Bronchial smooth muscle cell (primary cell): ENCODE measurements at places on chromosomes 12 and 14. TPM values are rescaled to one million over a fixed set of nuclear protein-coding genes. Genes with fewer than 3 reads are reported as not detected.

The SERPINA12 gene
- not detected in 2 replicates for total RNA-seq

The KRT82 gene
- total RNA-seq: not detected in 2 replicates

The PMCH gene
- total RNA-seq: 0.16 TPM in 1 of 2 replicates, not detected in the other

The ADAM21 gene
- total RNA-seq: 0.32 and 0.77 TPM in 2 replicates

The PUS1 gene
- 4.4 and 7.4 TPM in 2 replicates for total RNA-seq

The NUAK1 gene
- total RNA-seq: 1.9 and 2.2 TPM in 2 replicates

The PPP4R4 gene
- 0.34 and 1.9 TPM in 2 replicates for total RNA-seq

The PGF gene
- total RNA-seq: 4.9 and 8.7 TPM in 2 replicates

The NRIP2 gene
- total RNA-seq: under 0.01 TPM in 1 of 2 replicates, not detected in the other

The CD69 gene
- not detected in 2 replicates for total RNA-seq

The PRR4 gene
- total RNA-seq: 0.32 and 0.60 TPM in 2 replicates

The DBX2 gene
- total RNA-seq: 0.09 TPM in 1 of 2 replicates, not detected in the other

The NELL2 gene
- total RNA-seq: under 0.01 TPM in 1 of 2 replicates, not detected in the other

The PIANP gene
- 0.09 and 0.16 TPM in 2 replicates for total RNA-seq

The HPD gene
- 0.60 and 1.7 TPM in 2 replicates for total RNA-seq

The RFLNA gene
- total RNA-seq: 0.32 and 1.1 TPM in 2 replicates

The TAS2R19 gene
- 3.9 and 4.6 TPM in 2 replicates for total RNA-seq
